HuH-7.5 (cell line): ENCODE measurements at places on chromosomes 6 and 20.

DNA sequence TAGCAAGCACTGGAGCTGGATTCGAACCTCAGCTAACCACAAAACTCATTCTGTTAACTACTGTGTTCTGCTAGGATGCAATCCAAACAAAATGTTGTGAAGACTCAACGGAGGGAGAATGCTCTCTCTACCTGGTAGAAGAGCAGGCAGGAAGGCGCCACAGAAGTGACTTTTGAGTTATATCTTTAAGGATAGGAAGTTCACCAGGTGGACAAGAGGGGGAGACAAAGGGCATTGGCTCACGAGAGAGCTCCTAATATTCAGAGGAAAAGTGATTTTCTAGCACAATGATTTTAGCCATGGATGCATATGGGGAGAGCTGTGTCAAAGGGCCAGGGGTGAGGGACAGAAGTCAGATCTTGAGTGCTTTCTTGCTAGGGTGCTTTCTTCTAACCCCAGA is 108.4 kb upstream of the MAFB start:
- no peak for DNase-seq

GRCh38 chr6:106300944-106301343 is 24.6 kb downstream of the ATG5 start:
- no peak for DNase-seq

GRCh38 chr20:37873884-37874283 is 29.0 kb upstream of the VSTM2L start:
- DNase-seq: no peak

- no peak for DNase-seq
Observed at GRCh38 chr6:142551274-142551811, 249.5 kb downstream of the ADGRG6 start.
